Lung microvascular endothelial cell (primary cell): ENCODE measurements at places on chromosomes 5 and 9.

DNA sequence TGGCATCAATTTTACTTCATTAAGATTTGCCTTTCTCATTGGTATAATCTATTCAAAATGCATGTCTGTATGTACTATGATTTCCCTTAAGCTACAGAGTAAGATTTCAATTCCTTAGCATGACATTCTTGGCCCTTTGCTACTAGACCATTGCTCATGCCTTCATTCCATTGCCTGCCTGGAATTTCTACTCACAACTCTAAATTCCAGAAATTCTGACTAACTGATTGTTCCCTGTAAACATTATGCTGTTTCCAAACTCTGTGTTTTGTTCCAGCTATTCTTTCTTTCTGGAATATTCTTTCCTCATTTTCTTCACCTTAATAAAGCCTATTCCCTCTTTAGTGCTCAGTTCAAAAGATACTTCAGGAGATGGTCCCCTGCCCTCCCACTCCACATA lies 568.8 kb upstream of the SEMA6A start:
- no peak for DNase-seq

- no peak for DNase-seq
Observed at GRCh38 chr5:54302267-54302687, 8.1 kb downstream of the ARL15 start.

GRCh38 chr9:96135753-96136290 lies 166.2 kb downstream of the HSD17B3 start:
- DNase-seq = no peak

GRCh38 chr5:151617841-151618710 lies 26.9 kb upstream of the FAT2 start:
- DNase-seq = no peak

DNA sequence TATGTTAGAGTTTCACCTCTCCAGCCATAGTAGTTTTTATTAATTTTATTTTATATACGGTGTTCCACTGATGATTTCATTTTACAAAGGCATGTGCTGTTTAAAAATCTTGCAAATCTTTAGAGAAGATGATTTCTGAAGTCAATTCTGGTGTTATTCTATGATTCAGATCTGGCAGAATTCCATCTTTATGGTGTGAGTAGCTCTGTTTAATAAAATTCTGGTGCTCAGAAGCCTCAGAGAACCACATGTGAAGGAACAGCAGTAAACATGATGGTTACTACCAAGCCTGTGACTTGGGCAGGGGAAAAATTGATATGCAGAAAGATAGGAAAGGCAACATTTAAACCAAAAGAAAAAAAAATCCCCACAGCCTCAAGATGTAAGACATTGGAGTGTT lies 299.7 kb downstream of the NPR3 start:
- DNase-seq = no peak

DNA sequence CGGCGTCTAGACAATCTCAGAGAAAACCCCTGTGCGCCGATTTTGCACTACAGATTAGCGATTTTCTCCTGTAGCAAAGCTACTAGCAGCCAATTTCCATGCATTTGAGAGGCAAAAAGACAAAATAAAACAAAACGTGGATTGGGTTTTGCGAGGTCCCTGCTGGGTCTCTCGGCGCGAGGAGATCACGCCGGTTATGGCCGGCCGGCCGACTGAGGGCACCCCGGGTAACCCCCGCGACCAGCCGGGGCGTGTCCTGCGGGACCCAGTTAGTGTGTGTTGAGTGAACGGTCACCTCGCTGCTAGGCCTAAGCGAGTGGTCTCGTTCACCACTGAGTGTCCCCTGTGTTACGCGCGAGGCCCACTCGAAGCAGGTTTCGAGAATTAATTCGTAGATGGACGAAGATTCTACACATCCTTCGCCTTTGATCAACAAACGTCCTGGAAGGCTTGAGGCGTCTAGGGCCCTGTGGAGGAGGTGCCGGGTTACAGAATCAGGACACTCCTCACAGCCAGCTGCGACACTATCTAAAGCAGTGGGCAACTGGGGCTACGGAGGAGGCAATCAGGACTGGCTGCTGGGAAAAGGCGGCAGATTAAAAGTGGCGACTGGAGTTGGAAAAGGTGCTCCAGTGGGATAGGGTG lies 764 bp upstream of the VDAC1 start:
- no peak for DNase-seq

- no peak for DNase-seq
Observed at GRCh38 chr5:91397791-91398190, 14.7 kb upstream of the ARRDC3 start.

DNA sequence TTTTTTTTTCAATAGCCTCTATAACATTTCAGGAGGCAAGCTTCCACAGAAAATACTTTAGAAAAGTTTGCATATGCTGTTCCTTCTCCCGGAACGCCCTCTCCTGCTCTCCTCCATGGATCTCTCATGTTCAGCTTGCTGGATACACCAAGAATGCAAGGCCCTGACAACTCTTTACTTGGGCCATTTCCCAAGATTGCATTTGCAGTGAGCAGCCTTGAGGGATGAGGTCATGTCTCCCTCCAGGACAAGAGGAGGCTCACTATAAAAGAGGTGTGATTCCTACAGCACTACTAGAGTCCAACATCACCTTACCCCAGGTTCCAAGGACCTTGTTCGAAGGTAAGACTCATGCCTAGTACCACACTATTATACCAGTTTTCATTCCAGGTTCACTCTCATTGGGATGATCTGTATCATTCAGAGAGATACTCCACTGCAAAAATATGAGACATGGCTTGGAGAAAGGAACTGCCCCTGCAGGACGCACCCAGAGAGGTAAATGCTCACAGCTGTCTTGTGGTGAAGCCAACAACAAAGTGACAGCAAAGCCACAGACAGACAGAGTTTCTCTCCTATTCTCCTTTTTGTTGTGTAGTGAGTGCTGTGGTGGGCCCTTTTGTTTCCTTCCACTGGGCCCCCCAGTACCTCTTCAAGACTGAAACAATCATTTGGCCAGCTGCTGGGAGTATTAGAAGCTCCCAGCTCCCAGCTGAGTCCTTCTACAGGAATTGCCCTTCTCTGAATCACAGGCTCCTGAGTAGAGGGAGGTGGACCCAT lies 151.7 kb upstream of the ZNF366 start:
- DNase-seq = no peak

DNA sequence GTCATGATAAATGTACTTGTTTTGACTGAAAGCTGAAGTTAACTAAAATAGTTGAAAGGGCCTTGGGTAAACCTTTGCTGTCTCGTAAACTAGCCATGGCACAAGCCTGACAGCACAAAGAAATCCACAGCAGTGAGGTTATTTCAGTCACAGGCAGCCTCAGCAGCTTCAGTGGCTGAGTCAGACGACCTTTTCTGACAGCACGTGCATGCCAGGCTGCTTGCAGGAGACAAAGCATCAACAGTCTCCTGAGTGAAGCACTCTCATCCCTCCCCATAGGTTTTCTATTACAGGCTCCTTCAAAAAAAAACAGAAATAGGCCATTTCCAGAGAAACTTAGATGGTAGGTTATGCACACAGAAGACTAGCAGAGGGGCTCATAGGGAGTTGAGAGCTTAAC lies 34.6 kb downstream of the OXCT1 start:
- DNase-seq = peak; percentile 71

GRCh38 chr5:13566871-13567339 lies 377.6 kb downstream of the DNAH5 start:
- DNase-seq = no peak

- peak; percentile 33 for DNase-seq
Observed at GRCh38 chr9:4106081-4106759, 193.6 kb downstream of the GLIS3 start.
